Progenitor cell of endocrine pancreas (in vitro differentiated cells): ENCODE measurements at places on chromosomes 11 and 22. TPM values are rescaled to one million over a fixed set of nuclear protein-coding genes. Genes with fewer than 3 reads are reported as not detected.

Gene PACSIN3
- total RNA-seq: 54.1 and 59.6 TPM in 2 replicates

Gene GSTT2B
- 4.8 and 5.4 TPM in 2 replicates for total RNA-seq

DNA sequence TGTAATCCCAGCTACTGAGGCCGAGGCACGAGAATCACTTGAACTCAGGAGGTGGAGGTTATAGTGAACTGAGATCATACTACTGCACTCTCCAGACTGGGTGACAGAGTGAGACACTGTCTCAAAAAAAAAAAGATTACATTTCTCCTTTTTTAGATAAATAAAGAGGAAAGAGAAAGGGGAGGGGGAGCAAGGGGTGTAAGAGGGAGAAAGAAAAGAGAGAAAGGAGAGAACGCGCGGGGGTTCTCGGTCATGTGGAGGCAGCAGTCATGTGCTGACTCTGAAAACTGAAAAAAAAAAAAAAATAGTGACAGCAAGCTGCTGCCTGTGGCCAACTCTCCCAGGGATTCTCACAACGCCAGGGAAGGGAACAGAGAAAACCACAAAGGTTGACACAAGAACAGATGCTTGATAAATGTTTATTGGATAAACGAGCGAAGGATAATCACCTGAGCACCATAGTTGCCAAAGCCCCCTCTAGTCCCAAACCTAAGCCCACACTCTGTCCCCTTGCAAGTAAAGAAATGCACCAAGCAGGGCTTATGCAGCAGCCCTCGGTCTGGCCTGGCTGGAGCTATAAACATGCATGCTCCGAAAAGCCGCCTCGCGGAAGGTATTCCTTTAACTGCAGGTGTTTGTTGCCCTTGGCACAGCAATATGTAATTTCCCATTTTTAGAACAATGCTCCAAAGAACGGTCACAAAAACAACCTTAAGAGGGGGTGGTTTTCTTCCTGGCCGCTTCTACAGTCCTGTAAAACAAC lies 14.5 kb downstream of the SCGB1A1 start:
- H3K4me3 ChIP-seq: no peak overlapping the region
- H3K27me3 ChIP-seq: no peaks in the 10 kb centered on the region
- H3K36me3 ChIP-seq: no peaks in the 10 kb centered on the region
- H3K4me1 ChIP-seq: peaks cover 9% of the 10 kb centered on the region
- DNase-seq: no peak

DNA sequence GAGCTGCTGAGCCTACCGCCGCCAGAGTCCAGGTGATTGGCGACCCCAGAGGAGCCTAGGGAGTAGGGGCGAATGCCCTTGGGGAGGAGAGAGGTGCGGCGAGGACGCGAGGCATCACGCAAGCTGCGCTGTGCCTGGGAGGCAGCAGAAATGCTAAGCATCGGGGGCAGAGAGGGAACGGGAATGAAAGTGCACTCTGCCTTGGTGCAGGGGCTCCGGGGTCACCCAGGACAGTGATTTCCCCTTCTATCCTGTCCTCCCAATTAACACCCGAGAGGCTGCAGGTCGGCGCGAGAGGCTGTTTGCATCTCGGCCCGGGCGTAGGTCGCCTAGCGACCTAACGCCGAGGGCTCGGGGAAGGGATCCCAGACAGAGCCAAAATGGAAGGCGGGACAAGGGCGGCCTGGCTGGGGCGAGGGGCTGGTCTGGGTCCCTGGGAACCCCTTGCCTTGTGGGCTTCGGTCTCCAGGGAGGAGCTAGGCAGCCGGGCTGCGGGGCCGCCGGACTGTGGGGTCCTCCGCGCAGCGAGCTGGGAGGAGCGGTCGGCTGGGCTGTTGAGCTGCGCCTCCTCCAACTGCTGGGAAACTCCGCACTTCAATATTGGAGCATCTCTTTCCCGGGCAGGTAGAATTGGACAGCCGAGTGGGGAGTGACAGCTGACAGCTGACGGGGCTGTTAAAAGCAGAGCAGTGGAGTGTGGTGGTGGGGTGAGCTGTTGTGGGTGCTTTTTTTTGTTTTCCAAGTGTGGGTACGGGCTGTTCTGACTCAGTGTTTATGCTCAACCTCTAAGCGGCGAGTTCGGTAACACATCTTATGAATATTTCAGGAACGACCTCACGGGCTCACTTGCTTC lies 657 bp downstream of the ELMOD1 start:
- no peaks in the 10 kb centered on the region for H3K36me3 ChIP-seq
- H3K4me3 ChIP-seq: peak overlapping the region; percentile 72
- peaks cover 87% of the 10 kb centered on the region for H3K27me3 ChIP-seq

DNA sequence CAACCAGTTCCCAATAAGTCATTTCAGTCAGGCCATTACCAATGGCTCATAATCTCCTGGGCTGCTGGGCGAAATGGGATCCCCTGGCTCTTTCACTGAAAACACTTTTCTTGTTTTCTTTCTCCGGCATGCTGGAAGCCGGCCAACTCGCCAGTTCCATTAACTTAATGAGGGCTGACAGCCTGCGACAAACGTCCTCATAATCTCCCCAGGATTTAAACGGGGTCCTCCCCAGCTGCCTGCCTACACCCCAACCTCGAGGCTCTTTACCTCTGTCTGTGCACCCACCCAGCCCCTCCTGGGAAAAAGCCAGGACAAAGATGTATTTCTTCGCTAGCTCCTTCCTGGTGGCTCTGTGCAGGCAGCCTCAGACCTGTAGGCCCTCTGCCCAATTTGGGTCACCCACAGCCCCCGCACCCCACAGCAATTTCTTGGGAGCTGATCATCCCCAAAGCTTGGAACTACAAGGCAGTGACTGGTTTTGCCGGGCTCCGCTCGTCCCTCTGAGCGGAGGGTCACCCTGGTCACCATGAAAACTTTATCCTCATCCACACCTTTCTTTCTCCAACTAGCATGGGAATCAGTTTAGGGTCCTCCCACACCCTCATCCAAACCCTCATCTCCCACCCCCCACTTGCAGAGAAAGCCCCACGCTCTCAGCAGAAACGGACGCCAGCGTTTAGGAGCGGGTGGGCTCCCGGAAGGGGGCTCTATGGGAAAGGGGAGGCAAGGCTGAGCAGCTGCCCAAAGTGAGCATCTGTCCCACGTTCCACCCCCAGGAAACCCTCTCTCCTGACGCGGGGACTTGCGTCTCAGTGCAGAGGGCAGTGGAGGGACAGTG lies 51.1 kb upstream of the KCNQ1OT1 start:
- H3K27ac ChIP-seq: no peak overlapping the region
- no peak for DNase-seq
- H3K27me3 ChIP-seq: peaks cover 28% of the 10 kb centered on the region
- peaks cover 8% of the 10 kb centered on the region for H3K4me1 ChIP-seq
- H3K4me3 ChIP-seq: no peak overlapping the region
- no peaks in the 10 kb centered on the region for H3K36me3 ChIP-seq
